Lung (tissue), 17 donors: ENCODE measurements at places on chromosomes 7 and 10.

GRCh38 chr10:125087191-125087896 is 73.0 kb downstream of the CTBP2 start:
- peaks cover 31% of the 10 kb centered on the region for H3K4me1 ChIP-seq
- H3K4me3 ChIP-seq = no peak overlapping the region
- H3K36me3 ChIP-seq = no peaks in the 10 kb centered on the region
- H3K27ac ChIP-seq = no peak overlapping the region
- no peaks in the 10 kb centered on the region for H3K27me3 ChIP-seq

GRCh38 chr7:141460781-141461715 is 90.2 kb upstream of the AGK start:
- H3K4me1 ChIP-seq = no peaks in the 10 kb centered on the region
- no peak overlapping the region for H3K4me3 ChIP-seq
- peak; percentile 20 for DNase-seq
- H3K36me3 ChIP-seq = no peaks in the 10 kb centered on the region
- no peaks in the 10 kb centered on the region for H3K27me3 ChIP-seq

GRCh38 chr7:128247108-128247507 is 6.0 kb downstream of the LEP start:
- no peak overlapping the region for H3K27ac ChIP-seq
- H3K4me1 ChIP-seq = no peaks in the 10 kb centered on the region
- no peaks in the 10 kb centered on the region for H3K27me3 ChIP-seq
- no peak for DNase-seq
- H3K36me3 ChIP-seq = no peaks in the 10 kb centered on the region

GRCh38 chr7:50973814-50974213 is 191.1 kb upstream of the GRB10 start:
- DNase-seq = no peak
- H3K4me3 ChIP-seq = no peak overlapping the region
- peaks cover 4% of the 10 kb centered on the region for H3K4me1 ChIP-seq
- H3K27ac ChIP-seq = no peak overlapping the region
- no peaks in the 10 kb centered on the region for H3K36me3 ChIP-seq
